ENCODE measurements at places on chromosomes 2 and 18.

GRCh38 chr2:37897511-37897910, 27.6 kb upstream of the RMDN2 start:
- DNase-seq = no peak

DNA sequence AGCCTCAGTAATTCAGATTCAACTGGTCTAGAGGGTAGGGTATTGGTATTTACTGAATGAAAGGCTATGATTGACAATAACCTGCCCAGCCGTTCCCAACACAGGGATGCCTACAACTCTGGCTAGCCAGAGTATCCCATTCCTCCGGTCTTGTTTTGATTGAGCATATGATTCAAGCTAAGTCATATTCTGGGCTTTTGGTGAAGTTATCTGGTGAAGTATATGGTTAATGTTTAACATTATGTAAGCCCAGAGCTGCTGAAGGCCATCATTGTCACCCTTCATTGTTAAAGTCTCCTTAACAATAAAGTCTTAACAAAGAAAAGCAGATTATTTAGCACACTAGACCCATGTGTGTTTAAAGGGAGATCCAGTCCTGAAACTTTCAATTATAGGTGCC, 152.6 kb downstream of the EXOC6B start:
- no peak for DNase-seq

DNA sequence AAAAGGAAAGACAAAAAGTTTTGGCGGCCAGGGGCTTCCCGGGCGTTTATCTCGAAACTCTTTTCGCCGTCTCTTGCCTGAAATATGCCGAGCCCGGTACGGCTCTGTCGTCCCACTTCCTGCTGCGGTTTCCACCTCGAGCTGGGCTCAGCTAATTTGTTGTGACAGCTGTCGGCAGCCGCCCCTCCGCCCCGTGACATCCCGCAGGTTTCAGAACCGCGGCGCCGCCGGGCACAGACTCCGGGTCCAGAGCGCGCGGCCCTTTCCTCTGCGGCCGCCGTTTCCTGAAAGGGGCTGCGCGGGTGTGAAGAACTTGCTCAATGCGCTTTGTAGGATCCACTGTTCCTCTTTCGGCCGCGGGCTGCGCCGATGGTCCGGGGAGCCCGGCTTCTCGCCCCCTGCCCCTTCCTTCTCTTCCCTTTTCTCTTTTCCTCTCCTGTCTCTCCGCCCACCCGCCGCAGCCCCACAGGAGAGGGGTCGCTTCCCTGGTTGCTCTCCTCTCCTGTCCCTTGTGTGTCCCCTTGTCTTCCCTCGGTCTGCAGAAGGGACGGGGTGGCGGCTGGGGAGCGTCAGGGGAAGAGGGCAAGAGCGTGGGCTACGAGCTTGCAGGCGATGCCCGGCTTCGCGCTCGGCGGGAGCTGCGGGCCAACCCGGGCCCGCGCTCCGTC, 648 bp downstream of the ARID5A start:
- peak; percentile 78 for DNase-seq

- no peak for DNase-seq
Observed at GRCh38 chr2:182827182-182827879, 39.1 kb downstream of the FRZB start.

GRCh38 chr2:150142561-150142960, 344.9 kb downstream of the RND3 start:
- no peak for DNase-seq

GRCh38 chr2:120436885-120437603, 91.1 kb downstream of the INHBB start:
- peak; percentile 60 for DNase-seq

GRCh38 chr2:48433682-48434081, 96.3 kb upstream of the STON1 start:
- DNase-seq = no peak

DNA sequence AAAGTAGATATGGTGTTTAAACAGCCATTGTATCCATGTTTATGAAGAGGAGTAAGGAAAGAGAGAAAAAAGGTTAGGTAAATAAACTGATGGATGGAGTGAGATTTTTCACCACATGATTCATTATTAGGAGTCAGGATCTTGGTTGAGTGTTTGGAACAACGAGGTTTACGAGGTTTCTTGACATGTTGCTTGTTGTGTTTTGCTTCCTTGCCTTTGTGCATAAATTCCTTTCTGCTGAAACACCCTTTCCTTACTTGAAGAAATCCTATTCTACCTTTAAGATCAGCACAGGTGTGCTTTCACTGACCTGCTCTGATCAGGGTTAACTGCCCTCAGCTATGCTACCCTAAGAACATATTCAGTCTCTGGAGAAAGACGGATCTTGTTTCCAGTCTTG, 66.6 kb downstream of the EFEMP1 start:
- no peak for DNase-seq

GRCh38 chr18:8847066-8847755, 141.9 kb downstream of the MTCL1 start:
- no peak for DNase-seq

- no peak for DNase-seq
Observed at GRCh38 chr2:80078290-80079036, 226.1 kb downstream of the LRRTM1 start.

GRCh38 chr2:206149330-206149729, 9.9 kb downstream of the NDUFS1 start:
- no peak for DNase-seq

- DNase-seq = no peak
Observed at GRCh38 chr2:196123679-196124373, 47.6 kb downstream of the STK17B start.

DNA sequence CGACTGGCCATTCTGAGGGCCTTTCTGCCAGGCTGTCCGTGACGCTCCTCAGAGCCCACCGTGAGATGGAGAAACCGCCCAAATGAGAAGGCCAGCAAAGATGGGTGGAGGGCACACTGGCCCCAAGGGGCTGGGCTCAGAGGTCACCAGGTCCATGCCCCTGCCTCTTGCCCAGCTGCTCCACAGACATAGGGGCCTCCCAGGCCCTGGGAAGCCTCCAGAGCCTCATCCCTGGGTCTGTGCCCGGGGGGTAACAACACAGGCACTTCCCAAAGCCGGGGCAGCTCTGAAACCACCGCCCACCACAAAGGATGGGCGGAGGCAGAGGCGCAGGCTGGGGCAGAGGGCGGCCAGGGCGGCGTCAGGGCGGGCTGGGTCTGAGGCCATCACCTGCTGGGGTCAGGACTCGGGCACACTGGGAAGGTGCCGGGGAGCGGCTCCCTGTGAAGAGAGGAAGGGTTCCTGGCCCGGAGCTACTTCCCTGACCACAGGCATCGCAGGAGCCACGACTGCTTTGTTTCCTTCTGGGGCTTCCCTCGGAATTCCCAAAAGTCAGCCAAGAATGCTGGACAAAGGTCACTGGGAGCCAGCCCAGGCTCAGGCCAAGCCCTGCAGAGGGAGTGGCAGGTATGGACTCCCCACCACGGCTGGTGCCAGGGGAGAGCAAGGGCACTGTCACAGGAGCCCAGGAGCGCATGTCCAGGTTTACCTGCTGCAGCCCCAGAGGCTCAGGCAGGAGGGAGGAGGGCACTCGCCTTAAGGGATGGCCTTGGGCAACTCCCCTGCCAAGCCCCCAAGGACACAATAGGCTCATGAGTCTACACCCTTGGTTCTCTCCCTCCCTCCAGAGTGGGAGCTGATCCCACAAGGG, 9.4 kb downstream of the CYP26B1 start:
- DNase-seq = no peak

DNA sequence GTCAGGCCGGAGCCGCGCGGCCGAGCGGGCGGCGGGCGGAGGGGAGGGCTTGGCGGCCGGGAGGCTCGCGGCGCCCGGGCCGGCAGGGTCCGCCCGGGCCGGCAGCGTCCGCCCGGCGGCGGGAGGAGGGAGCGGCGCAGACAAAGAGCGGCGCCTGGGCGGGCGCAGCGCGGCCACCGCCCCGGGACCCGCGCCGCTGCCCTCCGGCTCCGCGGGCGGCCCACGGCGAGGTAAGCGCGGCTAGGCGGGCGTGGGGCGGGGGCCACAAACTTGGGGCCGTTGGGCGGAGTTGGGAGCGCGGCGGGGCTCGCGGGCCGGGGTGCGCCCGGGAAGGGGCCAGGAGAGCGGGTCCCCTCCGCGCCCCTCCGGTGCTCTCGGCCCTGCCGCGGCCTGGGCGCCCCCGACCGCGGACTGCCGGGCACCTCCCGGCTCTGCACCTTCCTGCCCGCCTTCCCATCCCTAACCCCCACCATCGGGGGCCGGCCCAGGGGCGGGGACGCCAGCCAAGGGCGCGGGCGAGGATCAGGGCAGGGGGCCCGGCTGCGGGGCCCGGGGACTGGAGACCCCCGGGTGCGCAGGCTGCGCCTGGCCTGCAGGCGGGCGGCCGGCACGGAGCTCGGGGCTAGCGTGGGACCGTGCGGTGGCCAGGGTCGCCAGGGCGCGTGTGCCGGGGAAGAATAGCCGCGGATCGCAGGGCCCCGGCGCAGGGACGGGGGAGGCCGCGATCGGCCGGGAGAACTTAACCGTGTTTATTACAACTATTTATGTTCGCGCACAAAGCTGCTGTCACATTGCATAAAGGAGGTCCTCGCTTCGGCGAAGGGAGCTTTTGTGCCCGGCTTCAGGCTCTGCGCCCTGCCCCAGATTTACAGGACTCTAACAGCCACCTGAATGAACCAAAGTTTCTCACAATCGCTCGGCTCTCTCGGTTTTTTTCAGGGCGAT, at the start of gene NCK2:
TSS of gene NCK2 (plus strand) at position 4 of the 945 bp plus-strand sequence. CDS start 110,152 bp downstream, outside the sequence.
- DNase-seq = peak; percentile 32

DNA sequence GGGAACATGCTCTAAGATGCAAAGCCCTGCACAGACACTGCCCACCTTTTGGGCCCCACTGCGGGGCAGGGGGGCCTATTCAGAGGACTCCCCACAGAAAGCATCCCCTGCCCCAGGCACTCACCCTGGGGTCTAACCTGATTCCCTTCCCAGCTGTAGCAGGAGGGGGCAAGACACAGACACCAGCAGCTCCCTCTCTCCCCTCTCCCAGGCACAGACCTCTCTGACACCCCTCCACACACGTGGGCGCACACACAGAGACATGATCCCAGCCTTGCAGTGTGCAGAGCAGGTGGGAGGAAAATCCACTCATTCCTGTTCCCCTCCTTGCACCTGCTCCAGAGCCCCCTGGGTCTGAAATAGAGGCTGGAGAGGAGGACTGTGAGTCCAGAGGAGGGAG, 10.7 kb downstream of the TNS1 start:
- DNase-seq = no peak

- no peak for DNase-seq
Observed at GRCh38 chr2:150591496-150592285, 104.2 kb upstream of the RND3 start.

Data from GM10248 (cell line).